HuH-7.5 (cell line): ENCODE measurements at places on chromosomes 3 and 15.

DNA sequence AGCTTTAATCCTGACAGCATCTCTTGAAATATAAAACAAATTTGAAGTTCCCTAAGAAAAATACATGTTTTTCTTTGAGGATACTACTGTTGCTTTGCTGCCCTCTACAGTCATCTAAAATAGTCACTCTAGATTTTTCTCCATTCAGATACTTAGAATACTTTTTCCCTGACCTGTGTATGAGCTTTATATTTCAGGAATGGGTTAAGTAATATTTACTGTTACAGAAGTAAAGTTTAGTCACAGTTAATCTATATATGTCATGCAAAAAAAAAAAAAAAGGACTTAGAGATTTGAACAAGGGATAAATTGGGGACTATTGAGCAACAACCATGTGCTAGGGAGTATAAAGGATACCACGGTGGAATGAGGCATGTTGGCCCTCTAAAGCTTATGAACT lies 8.8 kb downstream of the NECTIN3 start:
- DNase-seq: no peak

DNA sequence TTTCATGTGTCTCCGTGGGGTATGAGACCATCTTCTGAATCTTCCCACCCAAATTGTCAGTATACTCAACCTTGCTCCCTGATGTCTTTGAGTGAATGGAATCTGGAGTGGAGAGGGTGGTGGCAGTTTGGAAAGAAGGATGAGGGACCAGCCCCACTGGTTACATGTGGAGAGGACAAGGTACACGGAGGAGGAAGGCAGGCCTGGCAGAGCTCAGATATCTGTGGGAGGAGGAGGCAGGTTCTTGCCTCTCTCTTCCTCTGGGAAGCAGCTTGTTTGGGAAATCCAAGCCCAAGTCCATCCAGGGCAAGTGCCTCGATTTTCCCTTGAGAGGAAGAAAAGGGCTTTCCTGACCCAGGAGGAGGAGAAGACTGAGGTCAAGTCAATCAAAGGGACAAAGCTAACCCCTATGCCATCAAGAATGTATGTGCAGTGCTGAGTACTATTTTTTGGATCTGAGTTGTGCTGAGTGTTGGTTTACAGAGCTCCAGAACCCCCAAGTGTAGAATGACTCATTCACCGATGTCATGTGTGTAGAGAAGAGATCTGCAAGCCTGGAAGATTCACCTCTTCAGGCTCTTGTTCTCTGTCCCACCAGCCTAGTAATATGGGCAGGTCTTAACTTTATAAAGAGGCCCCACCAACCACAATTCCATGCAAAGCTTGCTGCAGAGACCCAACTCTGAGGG lies 19.8 kb upstream of the LOXL1 start:
- DNase-seq: no peak

GRCh38 chr3:161413127-161413854 lies 42.0 kb upstream of the SPTSSB start:
- no peak for DNase-seq

- no peak for DNase-seq
Observed at GRCh38 chr3:107045791-107046190, 331.4 kb upstream of the CCDC54 start.

DNA sequence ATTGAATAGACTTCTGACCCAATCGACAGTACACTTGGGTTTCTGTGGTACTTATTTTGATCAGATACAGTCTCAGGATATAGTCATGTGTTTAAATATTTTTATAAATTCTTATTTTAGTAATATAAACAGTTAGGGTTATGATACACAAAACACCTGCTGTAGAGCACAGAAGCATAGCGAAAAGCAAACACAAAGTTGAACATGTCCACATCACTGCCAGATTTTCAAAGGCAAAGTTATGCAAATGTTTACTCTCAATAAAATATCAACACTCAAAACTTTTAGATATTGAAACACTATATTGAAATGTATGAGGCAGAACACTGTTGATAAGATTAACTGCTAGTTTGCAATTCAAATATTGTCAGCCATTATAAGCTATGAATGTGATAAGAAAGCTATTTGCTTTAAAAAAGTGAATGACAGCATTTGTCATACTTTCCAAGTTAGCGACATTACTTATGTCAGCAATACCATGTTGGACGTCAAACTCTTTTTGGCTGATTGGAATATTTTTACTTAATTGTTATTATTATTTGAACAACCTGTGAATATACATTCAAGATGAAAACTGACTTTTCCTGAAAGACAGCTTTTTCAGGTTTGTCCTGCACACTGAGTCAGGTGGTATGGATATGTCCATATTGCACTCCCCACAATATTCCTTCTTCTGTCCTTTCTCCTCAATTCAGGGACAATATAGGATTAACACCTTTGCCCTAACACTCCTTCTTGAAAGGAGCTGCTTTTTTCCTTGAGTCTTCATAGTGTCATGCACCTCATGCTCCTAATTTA lies 367.1 kb downstream of the EPHA3 start:
- no peak for DNase-seq

- no peak for DNase-seq
Observed at GRCh38 chr3:38297947-38298711, 16.0 kb downstream of the SLC22A14 start.

DNA sequence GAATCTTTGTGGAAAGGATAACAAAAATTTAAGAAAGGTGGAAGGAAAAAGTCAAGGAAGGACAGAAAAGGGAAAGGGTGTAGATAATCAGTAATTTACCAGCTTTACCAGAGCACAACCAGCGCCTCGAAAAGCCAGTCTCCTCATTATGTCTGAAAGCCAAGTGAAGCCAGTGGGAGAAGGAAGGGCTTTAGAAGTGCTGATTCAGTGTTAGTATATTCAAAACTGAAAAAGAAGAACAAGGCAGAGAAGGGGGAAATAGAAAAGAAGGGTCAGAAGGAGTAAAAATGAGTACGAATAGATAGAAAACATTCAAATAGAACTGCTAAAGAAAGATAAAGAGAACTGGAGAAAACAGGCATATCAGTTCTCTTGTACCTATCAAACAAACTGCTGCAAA lies 4.1 kb downstream of the PBRM1 start:
- no peak for DNase-seq

GRCh38 chr3:195195321-195196209 lies 75.4 kb downstream of the XXYLT1 start:
- DNase-seq: no peak

- DNase-seq: no peak
Observed at GRCh38 chr3:190596349-190597285, 82.7 kb downstream of the IL1RAP start.

DNA sequence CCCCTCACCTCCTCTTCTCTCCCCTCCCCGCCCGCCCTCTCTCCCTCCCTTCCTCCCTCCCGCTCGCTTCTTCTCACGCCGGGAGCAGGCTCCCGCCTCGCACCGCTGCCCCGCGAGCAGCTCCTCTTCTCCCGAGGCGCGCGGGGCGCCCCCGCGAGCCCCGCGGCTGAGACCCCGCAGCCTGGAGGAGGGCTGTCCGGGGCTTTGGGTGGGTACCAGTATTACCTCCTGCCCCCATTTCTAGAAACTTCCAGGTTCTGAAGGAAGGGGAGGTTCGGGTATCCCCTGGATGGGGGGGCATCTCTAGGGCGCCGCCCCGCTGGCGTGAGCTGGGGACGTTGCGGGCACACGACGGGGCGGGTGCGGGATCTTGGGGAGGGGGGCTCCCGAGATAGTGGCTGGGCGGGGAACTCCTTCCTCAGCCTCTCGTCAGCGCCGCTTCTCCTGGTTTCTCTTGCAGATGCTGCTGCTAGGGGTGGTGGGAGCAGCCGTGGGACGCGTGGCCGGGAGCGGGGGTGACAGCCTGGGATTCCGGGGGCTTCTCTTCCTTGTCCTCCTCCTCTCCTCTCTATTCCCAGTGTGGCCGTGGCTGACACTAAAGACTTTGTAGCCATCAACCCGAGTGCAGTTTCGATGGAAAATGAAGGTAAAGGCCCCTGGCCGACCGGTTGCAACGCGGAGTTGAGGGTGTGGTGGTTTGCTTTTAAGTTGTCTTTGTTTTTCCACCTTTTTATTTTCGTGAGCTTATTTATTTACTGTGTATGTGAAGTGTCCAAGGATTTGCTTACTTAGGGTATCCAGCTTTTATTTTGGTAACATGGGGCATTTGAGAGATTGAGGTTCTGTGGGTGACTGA lies 474 bp downstream of the ATP2C1 start:
- DNase-seq: peak; percentile 36

GRCh38 chr3:106323586-106323985 lies 454.8 kb upstream of the CBLB start:
- no peak for DNase-seq

GRCh38 chr3:167733961-167734497 lies 663 bp downstream of the PDCD10 start:
- no peak for DNase-seq

DNA sequence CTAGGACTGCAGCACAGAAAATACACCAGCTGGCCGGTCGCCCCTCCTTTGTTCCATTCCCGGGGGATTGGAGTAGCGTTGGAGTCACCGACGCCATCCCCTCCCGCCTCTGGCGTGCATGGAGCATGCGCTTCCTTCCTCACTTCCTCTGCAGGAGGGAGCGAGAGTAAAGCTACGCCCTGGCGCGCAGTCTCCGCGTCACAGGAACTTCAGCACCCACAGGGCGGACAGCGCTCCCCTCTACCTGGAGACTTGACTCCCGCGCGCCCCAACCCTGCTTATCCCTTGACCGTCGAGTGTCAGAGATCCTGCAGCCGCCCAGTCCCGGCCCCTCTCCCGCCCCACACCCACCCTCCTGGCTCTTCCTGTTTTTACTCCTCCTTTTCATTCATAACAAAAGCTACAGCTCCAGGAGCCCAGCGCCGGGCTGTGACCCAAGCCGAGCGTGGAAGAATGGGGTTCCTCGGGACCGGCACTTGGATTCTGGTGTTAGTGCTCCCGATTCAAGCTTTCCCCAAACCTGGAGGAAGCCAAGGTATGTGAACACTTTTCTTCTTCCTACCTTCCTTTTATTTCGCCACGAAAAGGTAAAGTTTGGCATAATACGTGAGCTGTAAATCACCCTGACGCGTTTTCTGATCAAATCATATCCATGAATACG lies at the start of gene SCG3:
Gene SCG3 (plus strand): TSS at position 201 of the 661 bp plus-strand sequence. CDS start 253 bp downstream, at position 454.
- peak; percentile 29 for DNase-seq

- no peak for DNase-seq
Observed at GRCh38 chr3:149816986-149817385, 4.0 kb downstream of the RNF13 start.

- no peak for DNase-seq
Observed at GRCh38 chr15:67943475-67943874, 103.6 kb upstream of the RNU6-1 start.

- DNase-seq: no peak
Observed at GRCh38 chr3:31790193-31791089, 190.6 kb downstream of the OSBPL10 start.

DNA sequence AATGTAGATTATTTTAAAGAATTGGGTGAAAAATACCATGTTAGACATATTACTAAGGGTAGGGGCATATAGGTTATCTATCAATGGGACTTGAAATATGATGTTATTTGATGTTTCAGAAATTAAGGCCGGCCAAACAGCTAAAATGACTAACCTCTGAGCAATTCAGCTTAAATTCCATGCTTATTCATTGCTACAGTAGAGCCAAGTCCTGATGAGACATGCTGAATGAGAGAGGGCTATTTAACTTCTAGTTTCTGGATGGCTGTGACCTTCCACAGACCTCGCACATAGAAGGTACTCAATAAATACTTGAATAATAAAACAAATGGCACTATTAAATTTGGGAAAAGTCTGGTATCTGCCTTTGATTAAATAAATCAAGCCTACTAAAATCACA lies 175.6 kb upstream of the WNT5A start:
- no peak for DNase-seq
